Glutamatergic neuron (in vitro differentiated cells): ENCODE measurements at places on chromosomes 3 and 15.

GRCh38 chr3:151538456-151539393 lies 77.9 kb upstream of the IGSF10 start:
- no peak for DNase-seq

GRCh38 chr3:79896086-79896485 lies 128.3 kb upstream of the ROBO1 start:
- DNase-seq = no peak

- no peak for DNase-seq
Observed at GRCh38 chr3:196049653-196050052, 32.2 kb downstream of the TFRC start.

DNA sequence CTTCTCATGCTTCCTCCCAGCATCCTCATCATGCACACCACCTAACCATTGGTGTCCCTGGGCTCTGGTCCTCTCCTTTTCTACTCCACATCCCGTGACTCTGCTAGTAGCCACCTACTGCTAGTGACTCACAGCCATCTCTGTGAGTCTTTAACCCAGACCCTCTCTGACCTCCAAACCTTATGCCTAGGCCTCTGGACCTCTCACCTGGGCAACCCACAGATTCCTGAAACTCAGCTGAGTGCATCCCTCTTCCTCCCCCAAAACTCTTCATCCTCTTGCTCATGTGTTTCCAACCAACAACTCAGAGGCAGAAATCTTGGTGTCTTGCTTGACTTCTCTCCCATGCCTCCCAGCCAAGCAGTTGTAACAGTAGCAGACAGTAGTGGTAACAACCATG lies 20.0 kb upstream of the SLCO2A1 start:
- DNase-seq = no peak

GRCh38 chr3:41629072-41629471 lies 332.8 kb downstream of the ULK4 start:
- no peak for DNase-seq

GRCh38 chr3:119294696-119295671 lies 801 bp downstream of the ARHGAP31 start:
- peak; percentile 33 for DNase-seq

GRCh38 chr3:151579571-151580270 lies 118.9 kb upstream of the IGSF10 start:
- no peak for DNase-seq

- peak; percentile 69 for DNase-seq
Observed at GRCh38 chr3:149487598-149488197, 13.2 kb downstream of the TM4SF4 start.

- DNase-seq = no peak
Observed at GRCh38 chr15:73935547-73935946, 9.3 kb downstream of the LOXL1 start.

- no peak for DNase-seq
Observed at GRCh38 chr3:26574766-26575165, 47.8 kb upstream of the LRRC3B start.

DNA sequence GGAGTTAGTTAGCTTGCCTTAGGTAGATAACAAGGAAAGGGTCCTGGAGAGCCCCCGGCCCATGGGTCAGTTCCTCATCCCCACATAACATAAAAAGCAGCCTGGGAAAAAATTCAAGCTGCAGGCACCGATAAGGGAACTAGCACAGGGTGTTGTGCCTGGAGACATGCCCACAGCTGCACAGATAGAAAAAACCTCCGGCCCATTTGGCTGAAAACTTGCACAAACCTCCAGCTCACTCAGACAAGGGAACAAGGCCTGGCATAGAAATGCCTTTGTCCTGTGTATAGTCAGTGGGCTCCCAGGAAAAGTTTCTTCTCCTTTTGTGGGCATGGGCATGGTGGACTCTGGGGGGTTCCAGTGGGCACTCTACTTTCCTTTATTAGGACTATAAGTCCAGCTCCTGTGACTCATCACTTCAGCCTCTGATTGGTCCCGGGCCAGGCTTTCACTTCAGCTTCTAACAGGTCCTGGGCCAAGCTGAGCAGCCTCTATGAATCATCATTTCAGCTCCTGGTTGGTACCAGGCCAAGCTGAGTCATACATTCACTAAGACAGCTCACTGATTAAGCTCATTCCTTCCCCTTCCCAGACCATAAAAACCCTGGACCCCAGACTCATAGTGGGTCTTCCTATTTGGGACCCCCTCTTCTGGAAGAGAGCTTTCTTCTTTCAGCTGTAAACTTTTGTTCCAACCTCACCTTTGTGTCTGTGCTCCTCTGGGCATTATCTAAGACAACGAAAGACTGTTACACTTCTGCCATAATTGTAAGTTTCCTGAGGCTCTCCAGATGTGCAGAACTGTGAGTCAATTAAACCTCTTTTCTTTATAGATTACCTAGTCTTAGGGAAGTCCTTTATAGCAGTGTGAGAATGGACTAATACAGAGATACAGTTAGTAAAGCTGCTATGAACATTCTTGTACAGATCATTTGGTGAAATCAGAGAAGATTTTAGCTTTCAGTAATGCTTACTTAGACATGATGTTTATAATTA lies 348.0 kb upstream of the DPPA4 start:
- DNase-seq = no peak

GRCh38 chr15:77568014-77568972 lies 64.4 kb downstream of the LINGO1 start:
- DNase-seq = no peak

DNA sequence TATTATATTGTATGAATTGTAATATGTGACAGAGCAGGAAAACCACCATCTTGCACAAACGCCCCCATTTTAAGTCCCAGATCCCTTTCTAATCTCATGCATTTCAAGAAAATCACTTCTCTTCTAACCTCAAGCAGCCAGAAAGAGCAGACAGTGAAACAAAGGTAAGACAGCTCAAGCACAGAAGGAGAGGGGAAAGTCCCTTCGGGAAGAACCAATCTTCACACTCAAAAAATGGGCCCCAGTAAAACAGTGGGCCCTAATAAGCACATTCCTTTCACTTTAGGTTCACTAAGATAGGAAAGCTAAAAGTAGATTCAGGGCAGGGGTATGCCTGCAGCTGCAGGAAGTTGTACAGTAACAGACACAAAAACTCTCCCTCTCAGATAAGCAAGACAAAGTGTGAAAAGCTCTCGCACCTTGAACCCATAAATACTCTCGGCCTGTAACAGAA lies 1268.7 kb downstream of the SI start:
- no peak for DNase-seq

DNA sequence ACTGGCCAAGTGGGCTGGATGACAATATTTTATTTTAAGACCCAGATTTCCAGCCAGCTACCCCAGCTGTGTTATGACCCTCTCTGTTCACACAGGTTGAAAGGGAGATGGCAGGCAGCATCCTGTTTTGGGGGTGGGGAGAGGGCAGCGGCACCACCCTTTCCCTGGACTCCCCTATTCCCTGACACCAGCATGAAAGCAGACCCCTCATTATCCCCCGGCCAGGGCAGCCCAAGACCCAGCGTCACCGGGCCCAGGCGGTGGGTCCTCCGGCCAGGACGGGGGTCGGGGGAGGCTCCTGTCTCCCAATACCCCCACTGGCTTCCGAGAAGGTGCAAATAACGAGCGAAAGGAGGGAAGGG lies 127.6 kb upstream of the MEF2A start:
- DNase-seq = peak; percentile 8

DNA sequence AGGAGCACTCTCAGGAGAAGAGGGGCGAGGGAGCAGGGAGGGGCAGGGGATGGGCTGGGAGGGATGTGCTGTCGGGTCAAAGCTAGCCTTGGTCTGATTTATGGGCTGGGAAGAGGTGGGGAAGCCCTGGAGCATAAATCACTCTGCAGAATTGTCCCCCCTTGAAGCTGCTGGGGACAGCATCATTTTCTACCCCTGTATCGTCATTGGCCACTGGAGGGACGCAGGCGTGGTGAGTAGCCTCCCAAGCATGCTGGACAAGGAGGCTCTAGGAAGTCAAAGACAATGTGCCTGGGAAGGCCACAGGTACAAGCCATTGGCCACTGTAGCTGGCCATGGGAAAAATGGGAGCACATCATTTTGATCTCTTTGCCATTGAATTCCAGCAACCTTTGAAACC lies 175.5 kb upstream of the CTDSPL start:
- peak; percentile 38 for DNase-seq

- DNase-seq = no peak
Observed at GRCh38 chr15:60477916-60478565, 901 bp downstream of the ICE2 start.

DNA sequence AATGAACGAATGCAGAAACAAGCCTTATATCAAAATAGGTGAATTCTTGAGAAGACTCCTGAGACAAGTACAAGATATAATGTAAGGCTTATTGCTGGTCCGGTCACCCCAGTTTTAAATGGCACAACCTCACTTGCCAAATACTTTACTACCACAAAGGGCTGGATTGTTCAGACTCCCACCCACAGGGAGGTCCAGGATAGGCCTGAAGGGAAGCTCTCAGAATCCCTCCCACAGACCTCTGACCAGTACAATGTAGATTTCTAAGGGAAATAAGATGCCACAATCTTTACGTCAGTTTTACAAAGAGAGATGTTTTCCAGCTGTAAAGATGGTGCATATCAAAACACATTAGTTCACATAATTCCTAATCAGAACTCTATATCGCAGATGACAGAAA lies 577.7 kb upstream of the ADAMTS9 start:
- DNase-seq = no peak

DNA sequence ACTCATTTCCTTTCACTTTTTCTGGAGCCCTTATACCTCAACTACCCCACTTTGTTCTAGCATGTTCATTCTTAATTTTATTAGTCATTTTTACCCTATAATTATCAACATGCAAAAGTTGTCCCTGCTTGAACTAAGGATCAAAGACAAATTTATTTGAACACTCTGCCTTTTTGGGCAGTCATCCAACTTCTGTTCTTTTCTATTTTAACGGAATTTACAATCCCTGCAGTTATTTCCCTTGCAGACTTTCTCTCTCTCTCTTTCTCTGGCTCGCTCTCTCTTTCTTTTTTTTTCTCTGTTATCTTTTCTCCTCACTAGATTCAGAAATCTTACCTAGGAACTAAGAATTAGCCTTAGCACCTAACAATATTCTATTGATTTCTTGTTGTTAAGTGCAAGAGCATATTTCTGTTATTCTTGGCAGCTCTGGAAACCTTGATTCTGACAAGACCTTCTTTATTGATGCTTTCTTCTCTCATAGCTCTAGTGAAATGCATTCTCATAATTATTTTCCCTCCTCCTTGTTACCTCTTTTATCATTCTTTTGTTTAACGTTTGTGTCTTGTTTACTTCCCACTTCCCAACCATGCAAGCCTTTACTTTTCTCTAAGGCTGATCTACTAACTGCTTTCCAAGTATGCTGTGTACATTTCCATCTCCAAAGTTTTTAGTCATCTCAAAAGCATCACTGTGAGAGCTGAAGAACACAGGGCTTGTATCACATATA lies 951.6 kb downstream of the DIPK2A start:
- DNase-seq = no peak

DNA sequence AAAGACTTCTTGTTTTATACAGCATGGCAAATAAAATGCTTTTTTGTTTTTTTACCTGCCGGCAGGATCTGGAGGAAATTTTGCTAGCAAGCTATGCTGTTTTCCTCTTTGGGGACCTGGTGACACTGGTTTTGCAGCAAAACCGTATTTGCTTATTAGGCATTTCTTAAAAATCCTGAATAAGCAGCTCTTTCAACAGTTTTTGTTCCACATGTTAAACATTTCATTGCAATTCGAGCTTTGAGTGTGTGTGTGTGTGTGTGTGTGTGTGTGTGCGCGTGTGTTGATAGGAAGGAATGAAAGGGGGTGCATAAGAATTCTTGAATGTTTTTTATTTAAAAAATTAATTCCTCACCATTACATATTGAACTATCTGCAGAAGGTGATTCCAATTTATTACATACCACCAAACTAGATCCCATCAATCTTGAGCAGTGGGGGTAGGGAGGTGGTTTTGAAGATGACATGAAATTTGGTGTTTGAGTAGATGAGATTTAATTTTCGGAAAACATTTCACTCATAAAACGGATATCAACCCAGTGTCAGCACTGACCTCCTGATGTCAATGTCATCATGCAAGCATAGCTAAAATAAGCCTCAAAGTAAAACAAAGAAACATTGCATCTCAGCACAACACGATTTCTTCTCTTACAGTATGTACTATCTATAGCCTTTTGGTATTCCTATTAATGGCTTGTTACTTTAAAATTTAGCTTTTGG lies 17.3 kb downstream of the ZBTB38 start:
- no peak for DNase-seq

DNA sequence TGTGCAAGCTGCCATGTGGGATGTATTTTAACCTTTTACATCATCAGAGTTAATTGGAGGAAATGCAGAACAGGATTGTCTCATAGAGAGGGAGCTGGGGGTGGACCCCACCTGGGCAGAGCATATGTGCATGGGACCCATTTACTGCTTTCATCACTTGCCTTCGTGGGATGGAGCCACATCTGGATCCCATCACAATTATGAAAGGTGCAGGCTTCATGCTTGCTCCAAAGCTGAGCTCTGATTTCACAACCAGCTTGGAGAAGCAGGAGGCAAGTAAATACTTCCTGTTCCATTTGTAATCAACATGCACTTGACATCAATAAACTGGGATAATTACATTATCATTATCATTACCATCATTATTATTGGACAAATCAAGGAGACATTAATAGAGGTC lies 161.9 kb downstream of the ALDH1A2 start:
- no peak for DNase-seq

DNA sequence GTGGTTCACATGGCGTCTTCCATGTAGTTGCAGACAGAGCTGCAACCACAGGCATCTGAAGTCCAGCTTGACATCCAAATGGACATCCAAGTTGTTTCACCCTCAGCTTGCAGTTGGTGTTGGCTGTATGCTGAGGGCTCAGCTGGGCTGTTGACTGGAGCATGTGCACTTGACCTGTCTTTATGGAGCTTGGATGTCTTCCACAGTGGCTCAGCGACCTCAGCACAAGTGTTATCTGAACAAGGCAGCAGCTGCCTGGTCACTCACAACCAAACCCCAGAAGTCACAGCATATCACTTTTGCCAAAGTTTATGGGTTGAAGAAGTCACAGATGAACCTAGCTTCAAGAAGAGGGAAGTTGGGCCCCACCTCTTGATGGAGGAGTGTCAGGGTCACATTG lies 92.9 kb downstream of the TPRA1 start:
- no peak for DNase-seq

DNA sequence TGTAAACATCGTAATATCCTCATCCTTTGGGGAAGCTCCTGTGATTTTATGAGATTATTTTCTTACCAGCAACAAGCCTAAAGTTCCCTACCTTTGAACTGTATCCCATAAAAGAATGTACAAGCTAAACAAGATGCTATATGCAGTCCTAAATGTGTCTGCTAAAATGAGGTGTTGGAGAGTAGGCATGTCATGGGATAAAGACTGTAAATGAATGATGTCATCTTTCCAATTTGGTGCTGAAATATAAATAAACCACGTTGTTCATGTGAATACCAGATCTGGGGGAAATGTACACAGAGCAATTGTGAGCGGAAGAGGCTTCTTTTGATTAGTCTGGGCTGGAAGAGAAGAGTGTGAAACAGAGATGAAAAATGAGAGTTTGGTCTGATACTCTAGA lies 214.9 kb upstream of the WNT5A start:
- DNase-seq = no peak

- no peak for DNase-seq
Observed at GRCh38 chr15:99504071-99504822, 61.5 kb upstream of the MEF2A start.
